ENCODE measurements at places on chromosomes 11 and 22. TPM values are rescaled to one million over a fixed set of nuclear protein-coding genes. Genes with fewer than 3 reads are reported as not detected.
A peak's percentile ranks its signal among the peaks of the same experiment; 100 is the strongest.

Gene CYTH4
- total RNA-seq: 89.5 TPM

DNA sequence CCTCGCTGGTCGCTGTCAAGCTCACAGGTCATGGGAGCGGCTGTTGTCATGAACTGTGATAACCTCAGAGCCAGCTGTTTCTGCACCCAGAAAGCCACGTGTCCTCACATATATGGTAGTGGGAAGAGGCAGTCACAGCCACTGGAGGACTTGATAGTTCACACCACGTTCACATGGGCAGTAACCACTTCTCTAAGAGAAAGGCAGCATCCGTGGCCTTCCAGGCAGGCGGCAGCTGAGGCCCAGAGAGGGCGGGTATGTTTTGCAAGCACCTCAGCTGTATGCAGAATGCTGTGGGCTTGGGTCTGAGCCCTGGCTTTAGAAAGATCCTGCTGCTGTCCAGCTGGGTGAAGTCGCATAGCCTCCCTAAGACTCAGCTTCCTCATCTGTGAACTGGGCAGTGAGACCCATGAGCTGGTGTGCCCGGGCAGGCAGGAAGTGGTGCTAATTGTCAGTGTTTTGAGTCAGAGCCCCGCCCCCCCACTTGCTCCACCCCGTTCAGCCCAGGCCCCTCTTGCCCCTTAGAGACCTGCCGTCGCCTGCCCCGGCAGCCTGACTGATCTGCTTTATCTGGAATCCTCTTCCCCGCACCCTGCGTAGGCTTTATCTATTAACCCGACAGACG is 13.3 kb downstream of the TTC38 start:
- H3K4me1 ChIP-seq: peaks cover 2% of the 10 kb centered on the region
- no peak for DNase-seq
- H3K27ac ChIP-seq: peak overlapping the region; percentile 51
- H3K4me3 ChIP-seq: no peak overlapping the region
- peaks cover 2% of the 10 kb centered on the region for H3K36me3 ChIP-seq

Gene CABP4
- total RNA-seq: 12.1 TPM

DNA sequence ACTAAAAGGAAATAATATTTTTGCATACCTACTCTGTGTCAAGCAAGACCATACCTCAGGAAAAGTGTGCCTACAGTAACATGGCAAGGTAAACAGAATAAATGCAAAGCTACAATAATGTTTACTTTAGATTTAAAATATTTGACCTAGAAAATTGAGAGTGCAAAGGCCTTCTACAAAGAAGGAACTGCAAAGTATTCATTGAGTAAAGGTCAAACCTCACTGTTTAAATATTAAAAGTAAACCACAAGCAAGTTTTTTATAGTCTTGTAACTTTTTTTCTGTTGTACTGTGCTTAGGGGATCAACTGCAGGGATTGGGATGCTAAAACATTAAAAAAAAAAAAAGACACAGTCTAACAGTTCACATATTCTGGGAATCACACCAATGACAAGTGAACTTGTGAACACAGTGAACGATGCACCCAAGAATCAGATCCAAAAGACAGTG is 48.8 kb downstream of the CWF19L2 start:
- H3K36me3 ChIP-seq: peaks cover 18% of the 10 kb centered on the region
- no peak overlapping the region for H3K27ac ChIP-seq
- no peak for DNase-seq

- H3K4me3 ChIP-seq: no peak overlapping the region
- peaks cover 28% of the 10 kb centered on the region for H3K27me3 ChIP-seq
- H3K4me1 ChIP-seq: no peaks in the 10 kb centered on the region
- H3K27ac ChIP-seq: peak overlapping the region; percentile 56
- no peak for DNase-seq
Observed at GRCh38 chr22:44428941-44429830, 68.8 kb downstream of the RTL6 start.

DNA sequence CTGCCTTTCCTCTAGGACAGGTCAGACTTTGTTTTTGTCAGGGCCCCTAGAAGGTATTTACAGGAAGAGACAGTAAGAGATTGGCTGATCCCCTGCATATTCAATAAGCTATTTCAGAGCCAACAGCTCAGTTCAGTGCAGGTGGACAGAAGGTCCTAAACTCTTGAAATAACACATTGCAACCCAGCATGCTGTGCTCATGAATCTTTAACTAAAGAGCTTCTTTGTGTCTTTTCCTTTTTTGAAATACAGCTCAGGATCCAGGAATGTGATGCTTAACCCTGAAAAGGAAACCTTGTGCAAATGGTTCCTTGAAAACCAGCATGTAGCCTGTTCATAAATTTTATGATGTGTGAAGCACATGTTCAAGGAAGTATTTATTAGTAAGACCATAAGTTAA is 43.9 kb downstream of the BBOX1 start:
- H3K27ac ChIP-seq: no peak overlapping the region
- H3K4me1 ChIP-seq: no peaks in the 10 kb centered on the region
- no peak overlapping the region for H3K4me3 ChIP-seq
- H3K36me3 ChIP-seq: no peaks in the 10 kb centered on the region
- no peak for DNase-seq

GRCh38 chr11:8442301-8442700 is 151.7 kb downstream of the STK33 start:
- peaks cover 24% of the 10 kb centered on the region for H3K27me3 ChIP-seq
- no peak overlapping the region for H3K27ac ChIP-seq
- no peak overlapping the region for H3K4me3 ChIP-seq
- H3K36me3 ChIP-seq: no peaks in the 10 kb centered on the region
- DNase-seq: no peak
- no peaks in the 10 kb centered on the region for H3K4me1 ChIP-seq

Gene ALX4
- total RNA-seq: not detected

DNA sequence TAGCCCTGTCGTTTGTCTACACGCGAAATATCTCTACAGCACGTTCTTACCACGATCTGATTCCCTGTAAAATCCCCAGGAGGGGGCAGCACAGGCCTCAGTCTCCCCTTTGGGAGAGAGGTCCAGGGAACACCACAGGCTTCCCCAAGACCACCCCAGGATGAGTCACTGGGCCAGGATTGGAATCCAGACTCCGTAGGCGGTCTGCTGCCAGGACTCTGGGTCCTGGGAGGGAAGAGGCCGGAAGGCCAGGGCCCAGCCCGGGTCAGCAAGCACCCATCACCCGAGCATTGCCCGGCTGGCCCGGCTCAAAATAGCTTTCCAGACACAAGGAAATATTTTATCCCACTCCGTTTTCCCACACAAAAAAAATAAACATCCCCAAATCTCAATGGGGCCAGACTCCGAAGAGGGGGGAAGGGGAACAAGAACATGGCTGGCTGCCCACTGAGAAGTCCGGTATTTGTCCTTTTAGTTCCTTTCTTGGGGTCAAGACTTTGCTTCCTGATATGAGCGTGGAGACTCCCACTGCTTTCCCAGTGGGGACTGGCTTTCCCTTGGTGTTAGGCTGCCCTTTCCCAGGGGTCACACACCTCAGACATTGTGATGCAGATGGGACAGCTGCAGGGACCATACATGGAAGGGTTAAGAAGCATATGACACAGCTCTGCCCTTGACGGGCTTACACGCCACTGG is 91.3 kb downstream of the LRRC32 start:
- peaks cover 11% of the 10 kb centered on the region for H3K27me3 ChIP-seq
- no peak overlapping the region for H3K4me3 ChIP-seq
- no peaks in the 10 kb centered on the region for H3K36me3 ChIP-seq
- peaks cover 3% of the 10 kb centered on the region for H3K4me1 ChIP-seq
- no peak overlapping the region for H3K27ac ChIP-seq
- DNase-seq: no peak

Gene LDLRAD3
- total RNA-seq: 1.4 TPM

Gene TNNI2
- not detected for total RNA-seq

GRCh38 chr11:100689141-100689540 is 2.1 kb downstream of the ARHGAP42 start:
- no peak for DNase-seq
- no peaks in the 10 kb centered on the region for H3K36me3 ChIP-seq
- peaks cover 5% of the 10 kb centered on the region for H3K4me1 ChIP-seq
- no peak overlapping the region for H3K4me3 ChIP-seq
- no peak overlapping the region for H3K27ac ChIP-seq
- peaks cover 14% of the 10 kb centered on the region for H3K27me3 ChIP-seq

GRCh38 chr11:78177216-78177615 is 11.2 kb downstream of the KCTD21 start:
- H3K36me3 ChIP-seq: peaks cover 4% of the 10 kb centered on the region
- no peak overlapping the region for H3K4me3 ChIP-seq
- no peak for DNase-seq
- peaks cover 16% of the 10 kb centered on the region for H3K4me1 ChIP-seq
- H3K27ac ChIP-seq: no peak overlapping the region

GRCh38 chr11:56950510-56950909 is 38.2 kb upstream of the OR5AK2 start:
- H3K27ac ChIP-seq: no peak overlapping the region
- H3K4me1 ChIP-seq: no peaks in the 10 kb centered on the region
- H3K4me3 ChIP-seq: no peak overlapping the region
- no peak for DNase-seq

Gene CLTCL1
- total RNA-seq: 0.16 TPM

DNA sequence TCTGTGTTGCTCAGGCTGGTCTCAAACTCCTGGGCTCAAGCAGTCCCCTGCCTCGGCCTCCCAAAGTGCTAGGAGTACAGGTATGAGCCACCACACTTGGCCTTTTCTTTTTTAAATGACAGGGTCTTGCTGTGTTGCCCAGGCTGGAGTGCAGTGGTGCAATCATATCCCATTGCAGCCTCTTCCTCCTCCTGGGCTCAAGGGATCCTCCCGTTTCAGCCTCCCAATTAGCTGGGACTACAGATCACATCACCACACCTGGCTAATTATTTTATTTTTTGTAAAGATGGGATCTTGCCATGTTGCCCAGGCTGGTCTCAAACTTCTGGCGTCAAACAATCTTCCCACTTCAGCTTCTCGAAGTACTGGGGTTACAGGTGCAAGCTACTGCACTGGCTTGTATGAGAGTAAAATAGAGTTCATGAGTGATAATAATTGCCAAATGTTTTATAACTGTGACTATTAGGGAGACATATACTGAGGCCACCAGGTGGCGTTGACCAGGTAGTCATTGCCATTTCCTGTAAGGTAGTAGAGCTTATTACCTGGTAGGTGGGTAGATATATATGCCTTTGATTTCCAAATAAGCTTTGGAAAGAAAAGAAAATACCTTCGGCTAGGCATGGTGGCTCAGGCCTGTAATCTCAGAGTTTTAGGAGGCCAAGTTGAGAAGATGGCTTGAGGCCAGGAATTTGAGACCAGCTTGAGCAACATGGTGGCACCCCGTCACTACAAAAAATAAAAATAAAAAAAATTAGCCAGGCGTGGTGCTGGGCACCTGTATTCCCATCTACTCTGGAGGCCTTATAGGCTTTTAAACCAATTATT is 5.4 kb downstream of the FDX1 start:
- H3K36me3 ChIP-seq: peaks cover 7% of the 10 kb centered on the region
- H3K27me3 ChIP-seq: no peaks in the 10 kb centered on the region
- peaks cover 54% of the 10 kb centered on the region for H3K4me1 ChIP-seq

DNA sequence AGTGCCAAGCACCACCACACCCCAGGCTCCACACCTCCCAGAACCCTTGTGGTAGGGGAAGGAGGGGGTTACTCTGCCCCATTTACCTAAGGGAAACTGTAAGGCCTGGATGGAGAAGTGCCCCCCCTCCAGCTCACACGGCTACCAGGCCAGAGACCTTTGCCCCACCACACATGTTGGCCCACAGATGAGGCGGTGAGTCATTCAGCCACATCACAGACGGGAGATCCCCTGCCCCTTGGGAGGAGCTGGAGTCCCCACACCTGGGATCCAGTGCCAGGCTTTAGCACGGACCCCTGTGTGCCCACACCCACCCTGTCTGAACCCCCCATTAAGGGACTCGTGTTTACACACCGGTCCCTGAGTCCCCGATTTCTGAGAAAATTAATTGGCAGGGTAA is 24.9 kb downstream of the CDKN1C start:
- no peak overlapping the region for H3K27ac ChIP-seq
- peaks cover 3% of the 10 kb centered on the region for H3K36me3 ChIP-seq
- DNase-seq: no peak
- H3K4me3 ChIP-seq: no peak overlapping the region
- H3K4me1 ChIP-seq: peaks cover 2% of the 10 kb centered on the region
- peaks cover 43% of the 10 kb centered on the region for H3K27me3 ChIP-seq

- no peak overlapping the region for H3K27ac ChIP-seq
- no peak for DNase-seq
- H3K36me3 ChIP-seq: no peaks in the 10 kb centered on the region
- peaks cover 35% of the 10 kb centered on the region for H3K27me3 ChIP-seq
- no peaks in the 10 kb centered on the region for H3K4me1 ChIP-seq
- H3K4me3 ChIP-seq: no peak overlapping the region
Observed at GRCh38 chr11:12914400-12914912, 94.7 kb upstream of the RASSF10 start.

Gene ELF5
- not detected for total RNA-seq

- peak; percentile 53 for DNase-seq
- peak overlapping the region; percentile 76 for H3K4me3 ChIP-seq
- H3K27me3 ChIP-seq: no peaks in the 10 kb centered on the region
- H3K36me3 ChIP-seq: peaks cover 7% of the 10 kb centered on the region
Observed at GRCh38 chr11:121467965-121468364, 15.2 kb upstream of the SORL1-AS1 start.

DNA sequence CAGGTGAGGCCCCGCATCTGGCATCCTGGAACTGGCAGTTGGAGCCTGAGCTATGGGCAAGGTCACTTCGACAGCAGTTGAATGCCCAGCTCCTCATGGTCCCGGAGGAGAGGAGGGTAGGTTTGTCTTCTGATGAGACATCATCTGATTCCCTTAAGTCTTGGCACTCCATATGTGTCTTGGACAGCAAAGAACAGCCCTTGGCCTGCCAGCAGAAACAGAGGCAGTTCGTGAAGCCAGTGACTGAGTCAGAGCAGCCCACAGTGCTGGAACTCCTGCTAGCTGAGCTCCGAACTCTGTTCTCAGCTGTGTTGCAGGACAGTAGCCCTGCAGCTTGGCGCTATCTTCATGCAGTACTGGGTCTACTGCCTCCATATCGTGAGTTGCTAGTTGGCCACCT is 1.0 kb downstream of the DNHD1 start:
- H3K27me3 ChIP-seq: no peaks in the 10 kb centered on the region
- H3K4me1 ChIP-seq: peaks cover 29% of the 10 kb centered on the region
- H3K4me3 ChIP-seq: no peak overlapping the region
- no peak overlapping the region for H3K27ac ChIP-seq
- no peak for DNase-seq

GRCh38 chr11:22340701-22341587 is 2.8 kb downstream of the SLC17A6 start:
- no peak overlapping the region for H3K4me3 ChIP-seq
- peaks cover 3% of the 10 kb centered on the region for H3K36me3 ChIP-seq
- no peak for DNase-seq
- H3K27me3 ChIP-seq: peaks cover 74% of the 10 kb centered on the region
- peaks cover 9% of the 10 kb centered on the region for H3K4me1 ChIP-seq
- no peak overlapping the region for H3K27ac ChIP-seq

GRCh38 chr22:49880281-49880680 is 26.6 kb downstream of the ZBED4 start:
- H3K4me1 ChIP-seq: peaks cover 37% of the 10 kb centered on the region
- H3K27ac ChIP-seq: peak overlapping the region; percentile 86
- H3K36me3 ChIP-seq: no peaks in the 10 kb centered on the region
- no peak for DNase-seq

Data from T-helper 17 cell (primary cell).